Activated naive CD8-positive, alpha-beta T cell treated with anti-CD3 and anti-CD28 coated beads for 36 hours (primary cell): ENCODE measurements at places on chromosomes 16 and 17. TPM values are rescaled to one million over a fixed set of nuclear protein-coding genes. Genes with fewer than 3 reads are reported as not detected.

The ABCC12 gene
- not detected for total RNA-seq

The BAIAP3 gene
- 0.46 TPM for total RNA-seq

The DOC2B gene
- total RNA-seq, result 0.08 TPM

The KRTAP3-2 gene
- total RNA-seq, result not detected

The NLK gene
- total RNA-seq, result 10.2 TPM

The CBFA2T3 gene
- 0.28 TPM for total RNA-seq
